Activated T-cell treated with anti-CD3 and anti-CD28 coated beads, Interleukin-2, amount 50 U/mL, for 4 hours (primary cell): ENCODE measurements at places on chromosomes 4 and X. TPM values are rescaled to one million over a fixed set of nuclear protein-coding genes. Genes with fewer than 3 reads are reported as not detected.

- DNase-seq, result no peak
Measured at GRCh38 chrX:121666171-121666570, 618.8 kb downstream of the GLUD2 start.

- no peak for DNase-seq
Measured at GRCh38 chr4:173398220-173398619, 696 bp downstream of the SCRG1 start.

- DNase-seq, result no peak
Measured at GRCh38 chrX:23786268-23786815, 3.4 kb downstream of the SAT1 start.

- no peak for DNase-seq
Measured at GRCh38 chrX:45009371-45010000, 136.5 kb downstream of the KDM6A start.

- DNase-seq, result no peak
Measured at GRCh38 chrX:112738347-112739033, 58.8 kb upstream of the LHFPL1 start.

- no peak for DNase-seq
Measured at GRCh38 chrX:101223226-101223625, 3.6 kb downstream of the DRP2 start.

- DNase-seq, result no peak
Measured at GRCh38 chrX:259692-260355, 21.4 kb upstream of the PLCXD1 start.

DNA sequence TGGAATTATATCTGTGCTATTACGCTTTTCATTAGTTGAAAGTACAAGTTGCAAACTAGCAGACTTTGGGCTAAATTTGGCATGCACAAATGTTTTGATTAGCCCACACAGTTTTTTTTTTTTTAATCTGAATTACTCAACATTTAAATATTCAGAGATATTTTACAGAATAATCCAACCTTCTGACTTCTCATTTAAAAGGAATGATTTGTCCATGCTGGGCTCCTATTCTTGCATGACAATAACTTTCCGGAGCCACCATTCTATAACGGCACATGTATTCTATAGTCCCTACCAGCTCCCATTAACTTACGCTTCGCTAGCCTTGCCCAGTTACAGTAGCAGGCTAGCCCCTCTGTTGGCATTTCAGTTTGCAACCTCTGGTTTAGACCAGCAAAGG lies 219.3 kb upstream of the FTHL17 start:
- no peak for DNase-seq

GRCh38 chrX:132294776-132295495 lies 75.7 kb upstream of the RAP2C start:
- no peak for DNase-seq

- no peak for DNase-seq
Measured at GRCh38 chr4:86152454-86152853, 207.4 kb downstream of the MAPK10 start.

DNA sequence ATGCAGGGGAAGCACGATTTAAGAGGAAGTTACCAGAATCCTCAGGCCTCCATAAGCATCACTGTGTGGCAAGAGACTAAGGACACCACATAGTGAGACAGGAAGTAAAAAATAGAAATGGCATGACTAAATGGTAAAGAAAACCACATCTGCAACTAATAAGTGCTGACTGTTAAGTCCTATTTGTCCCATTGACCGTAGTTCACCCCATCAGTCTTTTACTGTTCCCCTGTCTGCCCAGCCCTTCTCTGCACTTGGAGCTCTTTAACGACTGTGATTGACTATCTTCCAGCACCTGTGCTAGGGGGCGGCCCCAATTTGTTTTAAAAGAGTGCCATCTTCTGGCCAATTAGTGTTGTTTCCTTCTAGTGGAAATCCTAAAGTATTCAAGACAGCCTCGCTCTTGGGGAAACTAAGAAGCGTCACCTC lies 94.2 kb downstream of the MAOA start:
- DNase-seq, result peak; percentile 21

DNA sequence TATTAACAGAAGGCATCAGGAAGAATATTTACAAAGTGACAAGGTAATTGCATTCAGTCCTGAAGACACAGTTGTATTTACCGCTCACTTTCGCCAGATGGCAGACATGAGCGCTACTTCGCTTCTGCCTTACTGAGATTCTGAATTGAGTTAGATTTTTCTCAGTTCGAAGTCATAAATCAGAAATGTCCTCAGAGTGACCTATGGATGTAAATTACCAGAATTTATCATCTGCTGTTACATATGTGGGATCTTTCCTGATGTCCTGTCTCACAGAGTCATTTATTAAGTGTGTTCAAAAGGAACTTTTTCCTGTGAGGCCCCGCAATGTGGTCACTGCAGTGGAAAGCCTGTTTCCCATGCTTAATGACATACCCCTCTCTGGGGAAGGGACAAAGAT lies 97.3 kb upstream of the DCLK2 start:
- DNase-seq, result peak; percentile 10

DNA sequence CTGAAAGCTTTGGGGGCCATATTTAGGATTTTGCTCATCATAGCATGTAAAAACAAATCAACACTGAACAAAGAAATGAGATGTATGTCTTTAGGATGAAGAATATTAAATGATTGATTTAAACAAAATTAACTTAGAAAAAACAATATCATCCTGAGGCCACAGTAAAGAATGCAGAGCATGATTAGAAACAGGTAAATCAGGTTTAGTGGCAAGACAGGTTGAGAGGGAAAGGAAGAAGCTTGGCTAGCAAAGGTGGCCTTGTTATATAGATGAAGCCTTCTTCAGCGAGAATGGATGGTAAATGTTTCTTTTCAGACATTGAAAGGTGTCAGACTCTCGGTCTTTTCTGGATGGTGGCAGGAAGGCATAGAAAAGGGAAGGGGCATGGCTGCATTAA lies 11.9 kb upstream of the MAGEB16 start:
- DNase-seq, result no peak

DNA sequence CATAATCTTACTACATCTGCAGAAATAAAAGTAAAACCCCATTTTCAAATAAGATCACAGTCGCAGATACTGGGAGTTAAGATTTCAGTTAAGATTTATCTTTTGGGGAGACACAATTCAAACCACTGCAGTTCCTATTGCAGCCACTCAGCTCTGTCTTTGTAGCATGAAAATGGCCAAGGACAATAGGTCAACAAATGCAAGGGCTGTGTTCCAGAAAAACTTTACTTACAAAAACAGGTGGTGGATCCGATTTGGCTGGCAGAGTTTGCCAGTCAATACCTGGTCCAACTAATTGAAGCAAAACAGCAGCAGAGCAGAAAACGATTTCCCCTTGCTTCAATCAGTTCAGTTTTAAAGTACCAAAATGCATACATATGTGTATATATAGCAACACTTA lies 77.4 kb downstream of the TENM3 start:
- DNase-seq, result no peak

Gene CACNA1F
- total RNA-seq, result not detected

Gene SSX3
- total RNA-seq, result not detected

Gene CT83
- total RNA-seq, result not detected

Gene KDR
- 0.05 TPM for total RNA-seq

Gene SPATA18
- total RNA-seq, result not detected

Gene ADH7
- not detected for total RNA-seq

Gene KIF4A
- total RNA-seq, result 2.4 TPM

Gene ZBTB49
- 4.5 TPM for total RNA-seq

Gene BEX5
- 1.2 TPM for total RNA-seq

Gene NEK1
- total RNA-seq, result 6.6 TPM
